CD8-positive, alpha-beta T cell (primary cell): ENCODE measurements at places on chromosomes 6 and 20.

DNA sequence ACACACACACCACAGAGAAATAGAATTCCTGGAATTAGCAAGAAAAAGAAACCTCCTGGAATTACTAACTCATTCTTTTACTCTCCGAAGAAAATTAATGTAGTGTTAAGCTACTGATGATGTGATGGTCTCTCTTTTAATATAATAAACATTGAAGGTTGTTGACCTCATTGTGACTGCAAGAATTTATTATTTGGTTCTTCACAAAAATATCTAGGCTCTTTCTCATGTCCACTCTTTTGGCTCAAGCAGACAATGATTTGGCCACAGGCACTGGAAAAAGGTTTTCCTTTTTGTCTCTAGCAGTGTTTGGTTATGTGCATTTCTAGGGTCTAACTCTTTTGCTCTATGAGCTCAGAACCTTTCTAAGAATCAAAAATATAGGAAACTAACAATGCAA is 811.9 kb downstream of the TENT5A start:
- no peak for DNase-seq

GRCh38 chr6:143810745-143811144 is 32.4 kb upstream of the LTV1 start:
- no peak for DNase-seq

DNA sequence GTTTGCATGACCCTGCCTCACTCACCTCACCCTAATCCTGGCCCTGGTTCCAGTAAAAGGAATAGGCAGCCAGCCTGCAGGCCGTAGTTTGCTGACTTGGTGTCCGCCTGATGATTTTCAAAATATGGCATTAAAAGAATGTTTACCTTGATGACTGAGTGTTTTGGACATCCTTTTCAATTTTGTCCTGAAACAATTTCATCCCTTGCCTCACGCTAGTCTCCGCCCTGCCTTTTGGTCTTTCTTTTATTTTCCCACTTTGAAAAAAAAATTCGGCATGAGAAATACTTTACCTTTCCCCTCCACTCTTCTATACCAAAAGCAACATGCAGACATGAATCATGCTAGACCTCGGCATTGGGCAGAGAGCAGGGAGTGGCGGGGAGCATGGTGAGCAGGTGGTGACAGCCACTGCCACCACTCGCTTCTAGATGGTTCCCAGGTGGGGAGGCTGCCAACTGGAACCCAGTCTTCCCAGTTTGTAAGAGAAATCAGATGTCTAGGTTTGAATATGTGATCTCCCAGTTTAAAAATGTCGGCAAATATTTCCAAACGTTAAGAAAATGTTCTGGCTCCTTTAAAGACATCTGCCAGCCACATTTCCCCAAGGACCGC is 9.4 kb downstream of the CD40 start:
- DNase-seq: no peak

- DNase-seq: no peak
These were observed 47.5 kb downstream of the KCNQ5 start for GRCh38 chr6:72669324-72669723.

DNA sequence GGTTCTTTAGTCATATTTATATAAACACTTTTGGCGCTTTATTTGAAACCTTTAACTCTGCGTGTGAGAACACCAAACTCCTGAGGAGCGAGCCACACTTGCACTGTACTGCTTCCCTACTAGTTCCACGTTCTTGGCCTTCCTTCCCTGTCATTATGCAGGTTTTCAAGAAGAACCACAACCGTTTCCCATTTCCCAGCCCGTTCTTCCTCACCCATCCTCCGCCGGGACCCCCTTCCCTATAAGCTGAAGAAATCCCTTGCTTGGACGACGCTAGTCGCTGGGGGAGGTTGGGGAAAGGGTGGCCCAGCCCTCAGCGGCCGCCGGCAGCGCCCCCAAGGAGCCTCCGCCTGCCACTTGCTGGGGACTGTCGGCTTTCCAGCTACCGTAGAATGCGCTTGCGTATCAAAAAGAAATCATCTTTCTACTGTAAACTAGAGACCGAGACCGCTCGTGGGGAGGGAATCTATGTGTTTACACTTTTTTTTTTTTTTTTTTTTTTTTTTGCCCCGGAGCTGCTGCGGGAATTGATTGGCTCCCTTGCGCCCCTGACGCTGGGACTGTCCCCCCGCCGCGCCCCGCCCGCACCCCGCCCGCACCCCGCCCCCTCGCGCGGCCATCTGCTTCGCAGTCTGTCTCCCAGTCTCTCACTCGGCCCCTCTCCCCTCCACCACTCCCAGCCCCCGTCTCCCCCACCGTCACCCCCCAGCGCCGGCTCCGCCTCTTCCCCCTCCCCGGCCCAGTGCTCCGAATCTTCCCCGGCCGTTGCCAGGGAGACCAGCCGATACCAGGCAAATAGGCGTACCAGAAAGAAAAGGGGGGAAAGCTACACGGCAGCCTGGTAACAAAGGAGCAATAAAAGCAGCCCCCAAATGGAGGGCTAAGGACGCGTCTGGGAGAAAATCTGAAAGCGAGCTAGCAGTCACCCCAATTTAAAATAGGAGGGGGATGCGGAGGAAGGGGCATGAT is 2.3 kb upstream of the MARCKS start:
- DNase-seq: no peak

- DNase-seq: no peak
These were observed 281.5 kb upstream of the QKI start for GRCh38 chr6:163133017-163133416.

- no peak for DNase-seq
These were observed 67.0 kb downstream of the IYD start for GRCh38 chr6:150435832-150436231.

DNA sequence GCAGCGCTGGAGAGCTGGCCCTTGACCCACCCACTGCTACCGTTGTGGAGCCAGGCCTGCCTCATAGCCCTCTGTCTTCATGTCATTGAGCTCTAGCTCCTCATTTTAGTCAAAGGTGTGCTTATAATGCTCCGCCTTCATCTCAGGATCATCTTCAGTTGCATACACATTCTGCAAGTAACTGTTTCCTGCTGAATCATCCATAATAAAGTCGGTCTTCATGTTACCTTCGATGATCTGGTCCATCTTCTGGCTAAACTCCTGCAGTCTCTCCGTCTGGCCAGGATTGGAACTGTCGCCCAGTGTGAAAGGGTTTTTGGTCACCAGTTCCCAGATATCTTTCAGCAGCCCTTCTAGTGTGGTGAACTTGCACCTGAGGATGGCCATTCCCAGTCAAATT is 62.6 kb upstream of the ARMC2 start:
- no peak for DNase-seq

DNA sequence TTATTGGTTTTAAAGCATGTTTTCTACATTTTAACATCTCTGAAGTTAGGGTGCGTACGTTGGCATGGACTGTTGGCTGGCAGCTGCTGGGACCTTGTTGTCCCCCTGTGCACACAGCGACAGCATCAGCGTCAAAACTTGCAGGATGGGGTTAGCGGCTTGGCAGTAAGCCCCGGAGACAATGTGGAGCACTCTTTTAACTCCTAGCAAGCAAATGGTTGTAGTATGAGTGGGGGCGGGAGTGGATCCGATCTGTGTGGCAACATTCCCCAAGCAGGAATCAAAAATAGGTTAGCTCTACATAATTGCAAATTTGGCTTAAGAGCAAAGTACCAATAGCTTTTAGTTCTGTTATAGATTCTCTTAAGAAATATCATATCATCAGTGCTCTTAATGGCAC is 70.1 kb downstream of the NRN1 start:
- no peak for DNase-seq

DNA sequence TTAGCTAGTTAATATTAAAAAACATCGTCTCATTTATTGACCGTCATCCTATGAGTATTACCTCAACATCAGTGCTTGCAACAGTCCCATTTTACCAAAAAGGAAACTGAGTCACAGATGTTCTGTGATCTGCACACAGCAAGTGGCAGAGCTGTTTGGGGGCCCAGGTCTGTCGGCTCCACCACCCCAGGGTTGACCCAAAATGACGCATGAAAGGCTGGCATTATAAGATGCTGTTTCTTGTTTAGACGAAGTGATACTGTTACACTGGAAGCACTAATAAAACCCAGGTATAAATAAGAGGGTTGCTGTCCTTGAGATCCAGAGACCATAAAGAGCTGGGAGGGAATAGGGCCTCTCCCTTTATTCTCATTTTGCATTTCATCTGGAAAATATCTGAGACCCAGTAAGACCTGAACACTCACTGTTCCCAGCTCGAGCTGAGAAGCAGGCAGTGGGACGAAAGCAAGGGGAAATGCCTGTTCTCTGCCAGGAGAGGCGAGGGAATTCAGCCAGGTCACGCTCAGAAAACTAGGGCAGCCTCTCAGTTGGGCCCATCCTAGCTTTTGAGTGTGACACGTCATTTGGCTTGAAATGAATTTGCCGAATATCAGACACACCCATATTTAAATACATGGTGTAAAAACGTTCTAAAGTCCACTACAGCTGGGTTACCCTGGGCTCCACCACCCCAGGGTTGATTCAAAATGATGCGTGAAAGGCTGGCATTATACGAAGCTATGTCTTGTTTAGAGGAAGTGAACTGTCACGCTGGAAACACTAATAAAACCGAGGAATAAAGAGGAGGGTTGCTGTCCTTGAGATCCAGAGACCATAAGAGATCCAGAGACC is 1.4 kb upstream of the MICAL1 start:
- no peak for DNase-seq
